Airway epithelial cell (primary cell): ENCODE measurements at places on chromosomes 2 and 18. TPM values are rescaled to one million over a fixed set of nuclear protein-coding genes. Genes with fewer than 3 reads are reported as not detected.

The LRRC30 gene
- total RNA-seq: not detected in 2 replicates

The OXER1 gene
- not detected in 2 replicates for total RNA-seq

The RESP18 gene
- not detected in 2 replicates for total RNA-seq

The CPO gene
- not detected in 2 replicates for total RNA-seq

The HAAO gene
- not detected in 2 replicates for total RNA-seq

The TEX44 gene
- total RNA-seq: not detected in 2 replicates

The LAMA1 gene
- total RNA-seq: 14.5 and 22.1 TPM in 2 replicates

The STAT4 gene
- total RNA-seq: 2.6 and 3.9 TPM in 2 replicates

The ITGB6 gene
- total RNA-seq: 58.6 and 65.2 TPM in 2 replicates

The REG1B gene
- total RNA-seq: not detected in 2 replicates

The RASGRP3 gene
- total RNA-seq: 0.19 and 0.56 TPM in 2 replicates

The CTLA4 gene
- total RNA-seq: not detected in 2 replicates

The ZNF512 gene
- 14.7 and 22.4 TPM in 2 replicates for total RNA-seq
